ENCODE measurements at places on chromosomes 16 and 17.

GRCh38 chr16:2470603-2471015 lies 488 bp upstream of the NTN3 start:
- no peak for DNase-seq

GRCh38 chr17:77399319-77399957 lies 258.7 kb downstream of the SEC14L1 start:
- no peak for DNase-seq

- DNase-seq = no peak
Observed at GRCh38 chr17:64096037-64096436, 33.9 kb downstream of the ERN1 start.

- no peak for DNase-seq
Observed at GRCh38 chr17:28956861-28957260, 5.5 kb upstream of the PHF12 start.

- DNase-seq = no peak
Observed at GRCh38 chr17:76943781-76944213, 75.6 kb downstream of the MGAT5B start.

DNA sequence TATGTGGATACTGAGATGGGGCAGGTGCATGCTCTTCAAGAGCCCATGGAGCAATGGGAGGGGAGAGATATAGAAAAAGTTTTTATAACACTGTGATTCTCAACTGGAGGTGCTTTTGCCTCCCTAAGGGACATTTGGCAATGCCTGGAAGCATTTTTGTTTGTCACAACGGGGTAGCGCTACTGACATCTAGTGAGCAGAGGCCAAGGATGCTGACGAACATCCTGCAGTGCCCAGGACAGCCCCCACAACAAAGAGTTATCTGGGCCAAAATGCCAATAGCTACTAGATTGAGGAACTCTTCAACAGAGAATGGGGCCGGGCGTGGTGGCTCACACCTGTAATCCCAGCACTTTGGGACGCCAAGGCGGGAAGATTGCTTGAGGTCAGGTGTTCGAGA lies 67.2 kb upstream of the CLEC3A start:
- DNase-seq = no peak

GRCh38 chr17:75182319-75182568 lies 515 bp downstream of the SUMO2 start:
- DNase-seq = no peak
